ENCODE measurements at places on chromosomes 12 and 14. TPM values are rescaled to one million over a fixed set of nuclear protein-coding genes. Genes with fewer than 3 reads are reported as not detected.

The SLC39A5 gene
- total RNA-seq: not detected

The KRT85 gene
- not detected for total RNA-seq

The GMFB gene
- 109 TPM for total RNA-seq

The SERPINA12 gene
- not detected for total RNA-seq

The TTLL5 gene
- total RNA-seq: 23.9 TPM

The AQP6 gene
- not detected for total RNA-seq

The TTC6 gene
- not detected for total RNA-seq

The CPNE6 gene
- not detected for total RNA-seq

The PRB2 gene
- not detected for total RNA-seq

The NCKAP5L gene
- 51.2 TPM for total RNA-seq

The KCNH5 gene
- total RNA-seq: not detected

The CCDC92 gene
- total RNA-seq: 16.6 TPM

The DDX47 gene
- 59.3 TPM for total RNA-seq

The SCNN1A gene
- 0.85 TPM for total RNA-seq

The NPFF gene
- not detected for total RNA-seq

The NANOG gene
- not detected for total RNA-seq

The FAM186B gene
- total RNA-seq: 0.49 TPM

The KRT71 gene
- not detected for total RNA-seq

The HOXC12 gene
- not detected for total RNA-seq

The ACOT6 gene
- 0.16 TPM for total RNA-seq

The FOXN4 gene
- not detected for total RNA-seq

The AGAP2 gene
- 0.73 TPM for total RNA-seq

The NR1H4 gene
- total RNA-seq: not detected

The PCED1B gene
- 0.97 TPM for total RNA-seq

The SERPINA1 gene
- total RNA-seq: not detected

The SPATA7 gene
- 15.1 TPM for total RNA-seq

The MAPKAPK5 gene
- total RNA-seq: 31.2 TPM

The ACVRL1 gene
- 78.0 TPM for total RNA-seq
